ENCODE measurements at places on chromosomes 7 and 10.

- no peak for DNase-seq
Observed at GRCh38 chr7:104296900-104297299, 31.5 kb upstream of the LHFPL3 start.

DNA sequence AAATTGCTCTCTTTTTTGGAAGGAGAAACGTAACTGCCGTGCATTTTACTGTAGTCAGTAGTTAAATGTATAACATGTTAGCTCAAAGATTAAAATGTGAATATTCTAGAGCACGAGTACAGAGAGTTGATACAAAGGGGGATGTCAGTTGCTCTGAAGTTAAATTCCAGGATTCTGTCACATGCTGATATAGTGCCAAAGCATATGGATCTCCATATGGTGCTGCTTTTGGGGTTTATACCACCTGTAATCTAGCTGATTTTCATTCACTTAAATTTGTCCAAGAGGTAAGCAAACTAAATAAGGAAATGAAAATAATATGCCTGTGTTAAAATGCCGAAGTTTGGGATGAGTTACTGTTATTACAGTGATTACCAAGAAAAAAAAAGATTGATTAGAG, 298.6 kb downstream of the EXOC4 start:
- no peak for DNase-seq

- peak; percentile 46 for DNase-seq
Observed at GRCh38 chr7:101542527-101543241, 86.4 kb downstream of the MYL10 start.

DNA sequence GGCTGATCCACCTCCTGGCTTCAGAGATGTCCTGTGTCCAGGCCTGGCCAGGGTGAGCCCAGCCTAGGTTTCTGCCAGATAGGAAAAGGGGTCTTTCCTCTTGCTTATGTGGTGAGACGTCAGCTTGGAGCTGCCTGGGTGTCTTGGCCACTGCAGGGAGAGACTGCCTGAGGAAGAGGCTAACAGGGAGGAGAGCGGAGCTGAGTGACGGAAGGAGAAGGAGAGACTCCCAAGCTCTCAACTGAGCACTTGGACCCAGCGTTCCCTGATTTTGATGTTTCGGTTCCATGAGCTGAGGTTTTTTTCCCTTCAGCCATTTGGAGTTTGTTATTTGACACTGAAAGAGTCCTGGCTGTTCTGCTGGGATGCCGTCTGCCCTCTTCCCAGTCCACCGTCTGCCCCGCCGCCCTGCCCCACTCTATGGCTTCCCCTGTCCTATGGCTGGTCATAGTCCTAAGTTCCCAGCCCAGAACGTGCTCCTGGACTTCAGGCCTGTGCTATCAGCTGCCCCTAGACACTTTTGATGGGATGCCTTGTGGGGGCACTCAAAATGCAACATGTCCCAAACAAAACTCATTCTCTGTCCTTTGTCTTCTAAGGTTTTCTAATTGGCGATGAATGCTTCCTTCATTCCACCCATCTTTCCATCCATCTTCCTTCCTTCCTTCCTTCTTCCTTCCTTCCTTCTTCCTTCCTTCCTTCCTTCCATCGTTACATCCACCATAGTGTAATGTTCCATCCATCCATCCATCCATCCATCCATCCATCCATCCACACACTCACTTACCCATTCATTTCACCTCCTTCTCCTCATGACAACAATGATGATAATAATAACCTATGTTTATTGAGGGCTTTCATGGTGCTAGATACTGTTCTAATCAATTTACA, 20.3 kb upstream of the PCBD1 start:
- no peak for DNase-seq

DNA sequence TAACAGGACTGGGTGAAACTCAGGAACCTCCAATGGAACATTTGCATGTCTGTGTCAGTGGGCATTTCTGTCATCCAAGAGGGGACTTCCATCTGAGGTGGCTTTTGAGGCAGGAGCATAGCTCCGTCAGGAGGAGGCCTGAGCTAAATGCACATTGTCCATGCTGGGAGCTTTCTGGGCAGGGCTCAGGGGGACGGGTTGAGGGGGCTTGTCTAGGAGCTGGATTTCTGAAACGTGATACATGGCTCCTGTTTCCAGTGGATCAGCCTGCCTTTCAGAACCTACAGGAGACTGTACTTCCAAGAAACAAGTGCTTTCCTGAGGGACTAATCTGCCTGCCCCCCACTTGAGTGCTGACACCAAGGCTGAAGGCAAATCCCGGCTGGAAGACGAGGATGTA, 40.5 kb upstream of the GDF10 start:
- no peak for DNase-seq

All from CD4-positive, alpha-beta T cell treated with Interferon gamma for 1 hour (primary cell).